CD4-positive, alpha-beta T cell treated with Interleukin-12 subunit alpha and Interleukin-12 subunit beta, for 1 hour (primary cell): ENCODE measurements at places on chromosomes 1 and 21.

DNA sequence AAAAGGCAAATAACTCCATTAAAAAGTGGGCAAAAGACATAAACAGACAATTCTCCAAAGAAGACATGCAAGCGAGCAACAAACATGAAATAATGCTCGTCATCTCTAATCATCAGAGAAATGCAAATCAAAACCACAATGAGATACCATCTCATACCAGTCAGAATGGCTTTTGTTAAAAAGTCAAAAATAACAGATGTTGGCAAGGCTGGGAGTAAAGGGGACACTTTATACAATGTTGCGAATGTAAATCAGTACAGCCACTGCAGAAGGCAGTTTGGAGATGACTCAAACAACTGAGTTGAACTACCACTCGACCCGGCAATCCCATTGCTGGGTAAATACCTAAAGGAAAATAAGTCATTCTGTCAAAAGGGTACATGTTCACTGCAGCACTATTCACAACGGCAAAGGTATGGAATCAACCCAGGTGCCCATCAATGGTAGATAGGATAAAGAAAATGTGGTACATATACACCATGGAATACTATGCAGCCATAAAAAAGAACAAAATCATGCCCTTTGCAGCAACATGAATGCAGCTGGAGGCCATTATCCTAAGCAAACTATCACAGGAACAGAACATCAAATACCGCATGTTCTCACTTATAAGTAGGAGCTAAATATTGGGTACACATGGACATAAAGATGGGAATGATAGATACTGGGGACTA lies 25.9 kb downstream of the TSPAN2 start:
- peak; percentile 76 for DNase-seq

DNA sequence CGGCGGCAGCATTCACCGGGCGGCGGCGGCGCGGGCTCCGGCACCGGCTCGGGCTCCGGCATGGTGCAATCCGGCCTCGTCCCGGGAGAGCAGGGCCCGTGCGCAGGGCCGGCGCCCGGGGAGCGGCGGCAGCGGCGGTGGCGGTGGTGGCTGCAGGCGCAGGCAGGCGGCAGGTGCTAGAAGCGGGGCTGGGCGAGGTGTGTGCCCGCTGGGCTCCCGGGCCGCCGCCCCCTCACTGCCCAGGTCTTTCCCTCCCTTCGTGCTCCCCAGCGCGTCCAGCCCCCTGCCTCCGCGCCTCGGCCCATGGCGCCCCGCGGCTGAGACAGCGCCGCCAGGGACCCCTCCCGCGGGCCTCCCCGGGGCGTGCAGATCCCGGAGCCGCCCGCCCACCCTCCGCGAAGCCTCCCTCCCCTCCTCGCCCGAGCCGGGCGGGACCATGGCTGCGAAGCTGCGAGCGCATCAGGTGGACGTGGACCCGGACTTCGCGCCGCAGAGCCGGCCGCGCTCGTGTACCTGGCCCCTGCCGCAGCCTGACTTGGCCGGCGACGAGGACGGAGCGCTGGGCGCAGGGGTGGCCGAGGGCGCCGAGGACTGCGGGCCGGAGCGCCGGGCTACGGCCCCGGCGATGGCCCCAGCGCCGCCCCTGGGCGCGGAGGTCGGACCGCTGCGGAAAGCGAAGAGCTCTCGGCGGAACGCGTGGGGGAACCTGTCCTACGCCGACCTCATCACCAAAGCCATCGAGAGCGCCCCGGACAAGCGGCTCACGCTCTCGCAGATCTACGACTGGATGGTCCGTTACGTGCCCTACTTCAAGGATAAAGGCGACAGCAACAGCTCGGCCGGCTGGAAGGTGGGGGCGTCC lies 492 bp downstream of the FOXO6 start:
- no peak for DNase-seq

DNA sequence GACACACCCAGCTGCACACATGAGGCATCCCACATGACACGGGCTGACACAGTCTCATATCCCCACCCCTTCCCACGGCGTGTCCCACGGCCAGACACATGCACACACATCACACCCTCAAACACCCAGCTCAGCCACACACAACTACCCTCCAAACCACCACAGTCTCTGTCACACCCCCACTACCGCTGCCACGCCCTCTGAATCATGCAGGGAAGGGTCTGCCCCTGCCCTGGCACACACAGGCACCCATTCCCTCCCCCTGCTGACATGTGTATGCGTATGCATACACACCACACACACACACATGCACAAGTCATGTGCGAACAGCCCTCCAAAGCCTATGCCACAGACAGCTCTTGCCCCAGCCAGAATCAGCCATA lies 22.6 kb downstream of the PODN start:
- peak; percentile 29 for DNase-seq

DNA sequence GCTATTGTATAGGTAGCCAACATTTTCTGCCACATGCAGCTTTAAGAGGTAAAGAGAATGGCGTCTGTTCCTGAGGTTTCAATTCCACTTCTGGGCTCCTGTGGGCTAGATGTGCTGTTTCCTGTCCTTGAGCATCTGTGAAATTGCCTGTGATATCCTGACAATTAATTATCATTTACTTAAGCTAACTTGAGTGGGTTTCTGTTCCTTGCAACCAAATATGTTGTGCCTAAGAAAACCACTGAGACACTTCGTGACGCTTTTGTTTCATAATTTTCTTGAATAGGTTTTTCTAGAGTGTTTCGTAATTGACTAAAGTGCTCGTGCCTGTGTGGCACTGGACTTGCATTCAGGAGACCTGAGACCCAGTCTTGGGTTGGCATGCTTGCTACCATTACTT lies 127.3 kb upstream of the POU3F1 start:
- peak; percentile 1 for DNase-seq

- no peak for DNase-seq
Measured at GRCh38 chr1:247118946-247119446, 14.8 kb upstream of the ZNF669 start.
